Foreskin keratinocyte (primary cell): ENCODE measurements at places on chromosomes 13 and 19. TPM values are rescaled to one million over a fixed set of nuclear protein-coding genes. Genes with fewer than 3 reads are reported as not detected.
A peak's percentile ranks its signal among the peaks of the same experiment; 100 is the strongest.

DNA sequence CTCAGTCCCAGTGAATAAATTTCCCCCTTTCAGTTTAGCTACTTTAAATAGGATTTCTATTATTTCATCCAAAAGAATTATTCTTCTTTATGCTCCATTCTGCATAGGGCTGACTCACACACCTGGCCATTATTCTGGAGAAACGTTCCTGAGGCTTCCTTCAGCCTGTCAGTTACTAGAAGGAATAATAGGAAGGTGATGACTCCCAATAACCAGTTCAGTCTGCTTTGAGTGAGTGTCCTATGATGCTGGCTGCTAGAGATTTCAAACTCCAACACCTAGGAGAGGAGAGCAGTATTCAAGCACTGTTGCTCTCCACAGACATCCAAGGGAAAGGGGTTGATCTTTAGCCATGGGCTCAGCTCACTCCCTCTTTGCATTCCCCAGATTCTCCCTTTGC, 117.8 kb downstream of the KCTD12 start:
- DNase-seq, result peak; percentile 42

DNA sequence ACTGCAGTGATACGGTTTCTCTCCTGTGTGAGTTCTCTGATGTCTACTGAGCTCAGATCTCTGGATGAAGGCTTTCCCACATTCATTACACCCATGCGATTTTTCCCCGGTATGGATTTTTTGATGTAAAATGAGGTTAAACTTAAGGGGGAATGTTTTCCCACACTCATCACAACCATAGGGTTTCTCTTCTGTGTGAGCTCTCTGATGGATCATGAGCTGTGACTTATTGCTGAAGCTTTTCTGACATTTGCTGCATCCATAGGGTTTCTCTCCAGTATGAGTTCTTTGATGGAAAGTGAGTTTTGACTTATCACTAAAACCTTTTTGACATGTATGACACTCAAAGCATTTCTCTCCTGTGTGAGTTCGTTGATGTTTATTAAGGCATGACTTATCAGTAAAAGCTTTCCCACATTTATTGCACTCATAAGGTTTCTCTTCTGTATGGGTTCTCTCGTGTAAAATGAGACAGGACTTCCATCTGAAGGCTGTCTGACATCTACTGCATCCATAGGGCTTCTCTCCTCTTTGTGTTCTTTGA, 10.6 kb upstream of the ZNF649 start:
- DNase-seq, result no peak

DNA sequence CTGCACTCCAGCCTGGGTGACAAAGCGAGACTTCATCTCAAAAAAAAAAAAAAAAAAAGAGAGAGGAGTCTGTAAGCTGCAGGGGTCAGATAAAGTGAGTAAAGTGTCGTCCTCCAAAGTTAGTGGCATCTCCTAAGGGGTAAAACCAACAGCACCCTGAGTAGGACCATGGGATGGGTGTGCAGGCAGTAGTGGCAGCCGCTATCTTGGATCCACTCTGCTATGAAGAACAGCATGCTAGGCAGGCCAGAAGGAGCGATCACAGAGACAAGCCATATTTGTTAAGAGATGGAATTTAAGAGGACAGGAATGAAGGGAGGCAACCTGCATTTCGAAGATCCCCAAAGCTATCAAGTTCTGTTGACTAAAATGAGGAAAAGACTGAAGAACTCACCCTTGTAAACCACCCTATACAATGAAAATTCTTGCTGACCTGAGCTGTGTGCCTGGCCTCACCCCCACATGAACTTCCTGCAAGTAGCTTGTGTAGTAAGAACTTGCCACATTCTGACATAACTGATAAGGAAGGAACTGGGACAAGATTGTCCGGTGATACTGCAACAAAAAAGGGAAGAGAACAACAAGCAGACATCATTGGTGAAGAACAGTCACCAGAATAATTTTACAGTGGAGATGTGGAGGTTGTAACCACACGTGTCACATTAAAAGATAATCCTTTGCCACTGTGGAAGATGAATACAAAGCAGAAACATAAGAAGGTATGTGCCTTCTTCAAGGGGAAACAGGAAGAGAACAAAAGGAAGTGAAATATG, 16.2 kb downstream of the DPY19L3 start:
- no peak for DNase-seq

- DNase-seq, result no peak
Observed at GRCh38 chr13:99153219-99153618, 47.4 kb upstream of the UBAC2 start.

ATP4B gene
- not detected in 2 replicates for total RNA-seq

- DNase-seq, result no peak
Observed at GRCh38 chr19:661427-662196, 1.4 kb downstream of the RNF126 start.

DNA sequence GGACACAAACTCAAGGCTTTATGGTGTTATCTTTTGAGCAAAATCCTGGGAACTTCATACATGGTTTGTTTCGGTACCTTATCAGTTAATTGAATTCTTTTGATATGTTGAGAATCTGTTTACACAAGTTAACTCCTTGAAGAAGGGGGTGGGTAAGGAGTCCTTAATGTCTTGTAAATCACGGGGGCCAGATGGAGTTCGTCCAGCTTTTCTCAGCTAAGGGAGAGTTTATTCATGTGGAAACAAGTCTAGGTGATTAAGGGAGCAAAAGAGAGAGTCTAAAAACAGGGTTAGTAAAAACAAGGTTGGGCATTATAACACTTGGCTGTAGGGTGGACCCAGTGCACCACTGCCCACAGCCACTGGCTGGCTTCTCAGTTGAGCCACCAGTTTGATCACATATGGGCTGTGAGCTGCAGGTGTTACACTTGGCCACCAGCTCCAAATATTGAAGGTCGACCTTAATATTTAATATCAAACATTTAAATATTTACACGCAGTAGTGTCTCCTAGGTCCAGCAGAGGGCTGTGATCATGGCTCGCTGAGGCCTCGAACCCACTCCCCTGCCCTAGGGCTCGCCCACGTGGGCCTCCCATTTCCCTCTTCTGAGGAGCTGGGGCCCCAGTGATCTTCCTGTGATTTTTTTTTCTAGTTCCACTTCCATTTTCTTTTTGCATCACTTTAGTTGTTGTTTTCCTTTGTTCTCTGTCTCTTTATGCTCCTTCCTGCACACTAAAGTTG, 21.0 kb upstream of the ZNF43 start:
- DNase-seq, result no peak

- DNase-seq, result no peak
Observed at GRCh38 chr19:18450931-18451836, 13.3 kb upstream of the ISYNA1 start.

DNA sequence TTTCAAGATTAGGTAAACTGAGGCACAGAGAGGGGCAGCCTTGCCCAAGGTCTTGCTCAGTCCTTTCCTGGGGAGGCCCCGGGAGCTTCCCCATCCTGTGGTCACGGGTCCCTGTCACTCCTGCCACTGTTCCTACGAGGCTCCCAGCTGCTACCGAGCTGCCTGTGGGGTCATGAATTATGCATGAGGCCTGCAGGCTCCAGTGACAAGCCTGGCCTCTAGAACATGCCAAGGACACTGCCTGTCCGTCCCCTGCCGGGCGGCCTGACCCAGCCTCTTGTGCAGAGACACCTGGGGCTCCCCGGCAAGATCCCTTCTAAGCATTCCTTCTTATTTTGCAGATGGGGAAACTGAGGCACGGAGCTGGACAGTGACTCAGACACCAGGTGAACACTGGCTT, 2.7 kb downstream of the FCHO1 start:
- no peak for DNase-seq

DNA sequence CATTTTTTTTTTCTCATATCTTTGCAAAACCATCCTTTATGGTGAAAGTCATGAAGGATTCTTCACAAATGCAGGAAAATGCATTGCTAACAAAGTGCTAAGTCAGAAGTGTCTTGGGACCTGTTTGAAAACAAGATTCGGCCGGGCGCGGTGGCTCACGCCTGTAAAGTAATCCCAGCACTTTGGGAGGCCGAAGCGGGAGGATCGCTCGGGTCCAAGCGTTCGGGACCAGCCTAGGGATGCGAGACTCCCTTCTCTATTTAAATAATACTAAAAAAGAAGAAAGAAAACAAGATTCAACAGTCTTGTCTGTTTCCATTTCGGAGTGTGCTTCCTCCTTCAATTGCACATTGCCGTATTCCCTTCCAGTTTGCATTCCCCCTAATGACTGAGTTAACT, 819 bp downstream of the EID2B start:
- no peak for DNase-seq

SERP2 gene
- 4.9 and 6.0 TPM in 2 replicates for total RNA-seq

ZNF729 gene
- total RNA-seq, result not detected in 2 replicates

- no peak for DNase-seq
Observed at GRCh38 chr19:6260912-6261650, 18.7 kb downstream of the MLLT1 start.

LILRA5 gene
- not detected in 2 replicates for total RNA-seq

GRCh38 chr19:29887442-29887855, 54.6 kb upstream of the URI1 start:
- no peak for DNase-seq

CGB1 gene
- total RNA-seq, result not detected in 2 replicates

CD70 gene
- total RNA-seq, result 0.81 and 0.85 TPM in 2 replicates
